ENCODE measurements at places on chromosomes 6 and 20.
A peak's percentile ranks its signal among the peaks of the same experiment; 100 is the strongest.

GRCh38 chr20:61912665-61913422, 152.8 kb downstream of the TAF4 start:
- no peak for DNase-seq

- no peak for DNase-seq
Measured at GRCh38 chr20:23436681-23437080, 2.8 kb upstream of the CSTL1 start.

GRCh38 chr6:4358414-4359107, 223.2 kb upstream of the ECI2 start:
- DNase-seq = peak; percentile 94

DNA sequence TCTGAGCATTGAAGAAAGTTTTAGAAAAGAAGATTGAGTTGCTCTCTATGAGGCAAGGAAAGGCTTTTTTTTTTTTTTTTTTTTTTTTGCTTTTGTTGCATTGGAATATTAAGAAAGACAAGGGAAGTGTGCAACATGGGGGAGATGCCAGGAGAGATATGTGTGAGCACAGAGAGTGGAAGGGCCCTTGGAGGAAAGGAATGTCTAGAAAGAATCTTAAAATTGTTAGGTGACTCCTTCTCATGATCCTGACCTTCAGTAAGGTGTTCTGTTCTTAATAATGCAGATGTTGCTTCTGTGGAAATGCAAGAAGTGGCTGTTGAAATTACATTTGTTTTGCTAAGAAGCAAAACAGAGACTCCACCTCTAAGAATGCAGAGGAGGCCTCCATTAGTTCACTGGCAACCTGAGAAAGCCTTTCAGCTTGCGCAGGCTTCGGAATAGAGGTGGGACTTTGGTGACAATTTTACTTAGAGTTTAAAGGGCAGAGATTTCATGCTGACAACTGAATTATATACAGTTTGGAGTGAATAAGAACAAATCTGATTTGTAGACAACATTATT, 118.0 kb upstream of the ASCC3 start:
- no peak for DNase-seq

- no peak for DNase-seq
Measured at GRCh38 chr6:158647501-158647900, 2.4 kb upstream of the SYTL3 start.

- DNase-seq = peak; percentile 40
Measured at GRCh38 chr6:107716688-107717089, 107.4 kb downstream of the SCML4 start.

DNA sequence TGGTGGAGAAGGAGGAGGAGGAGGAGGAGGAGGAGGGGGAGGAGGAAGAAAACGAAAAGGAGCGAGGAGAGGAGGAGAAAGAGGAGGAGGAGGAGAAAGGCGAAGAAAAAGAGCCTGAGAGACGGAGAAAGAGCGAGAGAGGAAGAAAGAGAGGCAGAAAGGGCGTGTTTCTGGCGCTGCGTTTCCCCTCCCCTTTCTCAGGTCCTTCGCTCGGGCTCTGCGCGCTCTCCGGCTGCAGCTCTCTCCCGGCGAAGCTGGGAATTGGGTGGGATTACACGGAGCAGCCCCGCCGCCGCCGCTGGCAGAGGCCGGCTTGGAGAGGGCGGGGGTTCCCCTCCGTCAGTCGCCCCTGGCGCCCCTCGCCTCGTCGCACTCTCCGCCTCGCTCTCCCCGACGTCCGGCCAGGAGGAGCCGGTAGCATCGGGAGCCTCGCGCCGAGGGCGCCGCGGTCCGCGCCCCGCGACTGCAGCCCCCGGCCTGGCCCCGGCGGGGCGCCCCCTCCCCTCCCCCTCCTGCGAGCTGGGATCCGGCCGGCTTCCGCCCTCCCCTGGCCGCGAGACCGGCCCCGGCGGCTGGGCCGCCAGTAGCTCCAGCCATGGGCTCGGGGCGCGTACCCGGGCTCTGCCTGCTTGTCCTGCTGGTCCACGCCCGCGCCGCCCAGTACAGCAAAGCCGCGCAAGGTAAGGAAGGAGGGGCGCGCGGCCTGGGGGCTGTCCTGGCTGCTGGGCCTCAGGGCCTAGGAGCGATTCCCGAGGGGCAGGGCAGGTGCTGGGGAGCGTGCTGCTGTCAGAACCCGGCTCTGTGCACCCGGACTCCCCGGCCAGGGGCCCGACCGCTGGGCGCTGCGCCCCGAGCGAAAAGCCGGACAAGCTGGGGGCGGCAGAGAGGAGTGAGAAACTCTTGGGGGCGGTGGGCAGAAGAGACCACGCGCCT, at the start of gene SCUBE3:
Gene SCUBE3, plus strand, starts transcription at position 133 of the 933 bp plus-strand sequence. Its CDS starts 463 bp downstream, at position 596.
- peak; percentile 16 for DNase-seq

DNA sequence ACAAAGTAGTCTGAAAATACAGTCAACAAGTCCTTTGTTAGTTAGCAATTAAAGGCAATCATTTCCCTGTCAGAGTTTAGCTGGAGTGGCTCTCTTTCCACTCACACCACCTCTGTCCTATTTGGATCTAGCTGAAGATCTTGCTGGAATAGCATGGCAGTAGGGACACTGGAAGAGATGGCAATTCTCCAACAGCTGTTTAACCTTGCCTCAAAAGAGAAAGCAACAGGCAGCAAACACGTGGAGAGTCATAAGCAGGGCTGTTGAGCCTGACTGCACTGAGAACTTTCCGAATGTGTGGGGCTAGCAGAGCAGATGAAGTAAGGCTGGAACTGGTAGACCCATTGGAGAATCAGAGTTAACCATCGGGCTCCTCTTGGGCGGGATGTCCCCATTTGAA, 38.0 kb upstream of the PRSS35 start:
- no peak for DNase-seq

DNA sequence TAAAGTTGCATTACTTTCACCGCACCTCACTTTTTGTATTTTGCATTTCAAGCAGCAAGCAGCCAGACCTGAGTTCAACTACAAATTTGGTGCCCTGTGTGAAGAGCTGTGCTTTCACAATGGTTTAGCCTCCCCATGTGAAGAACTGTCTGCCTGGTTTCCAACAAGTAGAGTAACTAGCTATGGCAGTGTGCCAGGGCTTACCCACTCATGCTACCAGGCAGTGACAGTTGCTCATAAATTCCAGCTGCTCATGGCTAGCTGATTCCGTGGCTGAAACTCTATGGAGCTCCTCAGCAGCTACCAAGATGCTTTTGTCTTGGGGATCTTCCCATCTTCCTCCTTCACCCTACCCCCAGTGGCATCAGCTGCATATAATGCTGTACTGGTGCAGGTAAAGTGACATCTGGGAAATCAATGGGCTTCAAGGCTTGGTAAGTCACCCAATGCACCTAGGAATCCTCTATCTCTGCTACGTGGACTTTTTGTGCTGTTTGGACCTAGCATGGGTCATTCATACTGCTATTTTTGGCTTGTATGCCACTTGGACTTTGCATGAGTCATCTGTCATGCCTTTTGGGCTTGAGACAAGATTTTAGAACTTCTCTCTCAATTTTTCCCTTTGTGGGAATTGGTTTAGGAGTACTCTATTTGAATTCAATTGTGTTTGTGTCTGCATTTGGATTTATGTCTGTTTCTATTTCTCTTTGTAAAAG, 176.5 kb upstream of the GJE1 start:
- no peak for DNase-seq
